ENCODE measurements at places on chromosomes 4 and X.

DNA sequence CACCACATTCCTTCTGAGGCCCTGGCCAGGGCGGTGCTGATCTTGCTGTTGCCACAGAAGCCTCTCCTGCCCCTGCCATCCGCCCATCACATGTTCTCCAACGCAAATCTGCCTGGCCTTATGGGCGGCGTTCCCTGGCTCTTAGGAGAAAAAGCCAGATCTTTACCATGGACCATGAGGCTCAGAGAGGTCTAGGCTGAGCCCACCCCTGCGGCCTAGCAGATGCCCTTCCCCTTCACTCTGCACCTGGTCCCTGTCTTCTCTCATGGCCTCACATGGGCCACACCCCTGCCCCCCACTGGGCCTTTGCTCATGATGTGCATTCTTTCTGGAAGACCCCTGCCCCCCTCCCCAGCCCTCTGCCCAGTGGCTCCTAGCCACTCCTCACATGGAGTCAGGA lies 78.5 kb downstream of the CRMP1 start:
- DNase-seq: no peak

DNA sequence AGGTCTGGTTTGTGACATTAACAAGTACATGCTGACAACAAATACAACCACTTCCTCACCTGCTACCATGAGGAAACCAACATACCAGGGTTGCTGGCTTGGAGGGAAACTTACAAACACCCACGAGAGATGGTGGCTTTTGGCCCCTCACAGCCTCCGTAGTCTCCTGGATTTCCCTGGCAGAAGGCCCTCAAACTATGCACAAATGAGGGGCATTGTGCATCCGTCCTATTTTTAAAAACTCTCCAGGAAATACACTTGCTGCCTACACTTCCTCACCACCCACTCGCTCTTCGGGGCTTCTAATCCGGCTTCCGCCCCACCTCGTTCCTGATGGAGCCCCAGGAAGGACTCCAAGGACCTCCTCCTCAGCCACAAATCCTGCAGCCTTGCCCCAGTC lies 355.0 kb upstream of the GATB start:
- peak; percentile 40 for DNase-seq

DNA sequence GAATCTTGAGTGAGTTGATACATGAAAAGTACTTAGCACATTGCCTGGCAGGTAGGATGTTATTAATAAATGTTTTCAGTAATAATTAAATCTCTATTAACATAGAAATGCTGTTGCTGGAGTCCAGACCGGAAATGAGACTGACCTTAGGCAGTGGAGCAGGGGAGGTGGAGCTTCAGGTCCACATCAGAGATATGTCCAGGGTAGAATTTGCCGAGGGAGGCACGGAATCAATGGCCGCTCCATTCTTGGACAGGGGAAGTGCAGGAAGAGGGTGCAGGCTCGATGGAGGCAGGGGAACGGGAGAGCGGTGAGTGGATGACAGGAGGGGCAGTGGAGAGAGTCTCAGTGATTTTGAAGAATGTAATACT lies 107.3 kb downstream of the GATB start:
- no peak for DNase-seq

- no peak for DNase-seq
These were observed 20.5 kb upstream of the BEND4 start for GRCh38 chr4:42172921-42173320.

DNA sequence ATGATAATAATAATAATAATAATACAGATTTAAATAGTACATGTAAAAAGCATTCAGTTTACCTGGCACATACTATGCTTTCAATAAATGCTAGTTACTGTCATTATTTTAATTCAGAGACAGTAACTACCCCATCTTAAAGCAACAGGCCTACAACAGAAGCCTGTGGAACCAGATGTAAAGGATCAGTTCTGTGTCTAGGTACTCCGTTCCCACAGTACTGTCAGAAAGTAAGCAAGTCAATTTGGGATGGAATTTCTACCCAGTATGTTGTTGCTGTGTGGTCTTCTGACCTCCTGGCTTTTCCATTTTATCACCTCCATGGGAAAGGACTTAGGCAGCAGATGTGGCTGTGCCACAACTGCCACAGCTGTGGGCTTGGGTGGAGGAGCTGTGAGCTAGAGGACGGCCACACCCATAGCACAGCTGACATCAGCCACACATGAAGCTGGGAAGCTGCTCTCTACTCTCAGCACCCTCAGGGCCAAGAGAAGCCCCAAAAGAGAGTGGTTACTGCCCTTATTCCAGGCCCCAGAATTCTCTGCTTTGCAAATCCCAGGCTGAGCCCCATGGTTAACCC lies 102.8 kb downstream of the CBR4 start:
- no peak for DNase-seq

DNA sequence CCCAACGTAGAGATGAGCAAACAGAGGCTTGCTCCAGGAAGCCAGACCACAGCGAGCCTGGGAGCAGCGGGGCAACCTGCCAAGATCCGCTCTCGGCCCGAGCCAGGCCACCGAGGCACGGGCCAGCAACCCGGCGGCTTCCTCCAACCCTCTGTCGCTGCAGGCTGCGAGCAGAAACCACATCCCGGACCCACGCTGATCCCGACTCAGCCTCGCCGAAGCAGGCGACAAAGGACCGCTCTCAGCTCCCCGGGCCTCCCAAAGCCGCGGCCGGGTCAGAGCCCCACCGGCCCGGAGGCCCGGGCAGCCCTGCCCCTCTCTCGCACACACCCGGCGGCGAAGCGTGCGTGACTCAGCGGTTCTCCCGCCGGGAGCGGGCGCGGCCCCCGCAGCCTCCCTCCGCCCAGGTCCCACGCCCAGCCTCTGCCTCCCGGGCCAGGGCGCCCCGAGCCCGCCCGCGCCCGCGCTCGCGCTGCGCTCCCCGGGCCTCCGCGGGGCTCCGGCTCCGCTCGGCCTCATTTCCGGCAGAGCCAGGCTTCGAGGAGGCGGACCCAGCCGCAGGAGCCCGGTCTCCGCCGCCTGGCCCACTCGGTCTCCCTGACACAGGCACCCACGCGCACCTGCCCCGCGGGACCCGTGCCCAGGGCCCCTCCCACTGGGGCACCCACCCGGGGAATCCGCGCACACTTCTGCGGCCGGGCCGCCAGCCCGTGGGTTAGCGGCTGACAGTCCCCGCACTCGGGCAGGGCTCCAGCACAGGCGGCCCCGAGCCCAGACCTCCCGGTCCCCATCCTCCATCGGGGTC lies 1.7 kb downstream of the PPP2R2C start:
- no peak for DNase-seq

GRCh38 chrX:26918631-26919030 lies 544.5 kb downstream of the PPP4R3C start:
- no peak for DNase-seq

DNA sequence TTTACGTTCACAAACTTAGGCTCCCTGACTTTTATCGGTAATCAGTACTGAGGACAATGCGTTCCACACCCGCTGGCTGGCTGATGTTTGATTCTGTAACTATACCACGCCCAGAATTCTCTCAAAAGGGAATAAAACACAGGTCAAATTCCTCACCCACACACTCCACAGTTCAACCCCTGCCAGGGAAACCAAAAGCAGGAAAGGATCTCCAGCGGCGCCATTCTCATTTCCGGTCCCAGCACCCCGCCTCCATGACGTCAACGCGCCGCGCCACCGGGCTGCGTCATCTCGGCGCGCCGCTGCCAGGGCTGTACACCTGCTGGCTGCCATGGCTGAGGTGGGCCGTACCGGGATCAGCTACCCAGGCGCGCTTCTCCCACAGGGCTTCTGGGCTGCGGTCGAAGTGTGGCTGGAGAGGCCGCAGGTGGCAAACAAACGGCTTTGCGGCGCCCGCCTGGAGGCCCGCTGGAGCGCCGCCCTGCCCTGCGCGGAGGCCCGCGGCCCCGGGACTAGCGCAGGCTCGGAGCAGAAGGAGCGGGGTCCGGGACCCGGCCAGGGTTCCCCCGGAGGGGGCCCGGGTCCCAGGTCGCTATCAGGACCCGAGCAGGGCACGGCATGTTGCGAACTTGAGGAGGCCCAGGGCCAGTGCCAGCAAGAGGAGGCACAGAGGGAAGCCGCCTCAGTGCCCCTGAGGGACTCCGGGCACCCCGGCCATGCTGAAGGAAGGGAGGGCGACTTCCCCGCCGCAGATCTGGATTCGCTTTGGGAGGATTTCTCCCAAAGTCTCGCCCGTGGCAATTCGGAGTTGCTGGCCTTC lies at the start of the genes ACOX3 and TRMT44:
ACOX3 (minus strand) TSS at position 232 of the 820 bp plus-strand sequence. CDS start 24,202 bp downstream, outside the sequence.
TRMT44 (plus strand) TSS at position 286 of the 820 bp plus-strand sequence; CDS start at position 332, 46 bp downstream.
- peak; percentile 91 for DNase-seq

GRCh38 chrX:37825215-37825842 lies 22.0 kb downstream of the DYNLT3 start:
- DNase-seq: peak; percentile 17

DNA sequence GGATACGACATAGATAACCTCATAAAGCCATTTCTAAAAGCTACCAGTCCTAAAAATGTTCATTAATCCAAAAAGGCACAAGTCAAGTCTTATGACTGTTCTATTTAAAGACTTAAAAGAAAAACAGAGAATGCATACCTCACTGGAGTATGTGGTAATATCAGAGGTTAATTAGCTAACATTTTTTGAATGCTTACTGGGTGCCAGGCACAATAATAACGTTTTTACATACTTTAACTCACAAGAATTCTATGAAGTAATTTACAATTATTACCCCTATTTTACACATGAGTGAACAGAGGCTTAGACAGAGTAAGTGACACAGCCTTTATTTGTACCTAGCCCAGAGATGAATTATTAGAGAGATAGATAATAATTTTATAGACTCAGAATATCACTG lies 207.5 kb downstream of the PDGFC start:
- no peak for DNase-seq

DNA sequence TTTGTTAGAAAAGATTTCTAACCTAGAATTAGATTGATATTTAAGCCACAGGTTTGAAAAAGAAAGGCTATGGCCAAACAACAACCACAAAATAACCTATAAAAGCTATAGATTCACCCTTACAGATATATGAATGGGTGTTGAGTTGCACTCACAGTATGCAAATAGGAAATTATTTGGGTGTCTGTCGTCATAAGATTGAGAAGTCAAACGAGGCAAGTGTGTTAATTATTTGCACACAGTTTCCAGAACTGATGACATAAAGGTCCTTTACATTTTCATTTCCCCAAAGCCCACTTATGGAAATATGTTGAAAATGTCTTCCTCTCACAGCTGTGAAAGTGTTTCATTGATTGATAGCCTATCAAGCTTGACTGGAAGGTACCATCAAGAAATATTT lies 101.2 kb upstream of the CXCL13 start:
- no peak for DNase-seq

GRCh38 chr4:150332086-150332485 lies 249.9 kb upstream of the MAB21L2 start:
- no peak for DNase-seq

GRCh38 chrX:154655786-154656185 lies 2.4 kb upstream of the CTAG2 start:
- DNase-seq: no peak

GRCh38 chr4:184148738-184149637 lies 68.7 kb downstream of the ENPP6 start:
- DNase-seq: no peak

GRCh38 chr4:147542229-147542990 lies 61.5 kb downstream of the EDNRA start:
- DNase-seq: no peak

DNA sequence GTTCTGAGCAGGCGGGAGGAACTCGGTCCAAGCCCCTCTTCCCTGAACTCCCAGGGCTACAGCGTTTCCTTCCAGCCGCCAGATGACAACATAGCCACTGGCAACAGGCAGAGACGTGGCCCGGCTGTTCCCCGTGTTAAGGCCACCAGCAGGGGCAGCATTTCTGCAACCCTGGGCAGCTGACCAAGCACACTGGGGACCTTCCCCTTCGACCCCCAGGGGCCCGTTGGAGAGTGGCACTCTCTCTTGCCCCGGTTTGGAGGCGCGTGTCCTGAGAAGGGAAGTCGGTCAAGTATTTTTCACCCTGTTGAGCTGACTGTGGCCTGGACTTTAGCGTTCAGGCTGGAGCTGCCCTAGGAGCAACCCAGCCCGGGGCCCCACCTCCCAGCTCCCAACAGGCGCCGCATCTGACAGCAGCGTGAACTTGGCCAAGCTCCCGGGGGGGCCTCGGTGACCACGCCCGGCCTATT lies 37.6 kb downstream of the ZBTB49 start:
- DNase-seq: peak; percentile 30

DNA sequence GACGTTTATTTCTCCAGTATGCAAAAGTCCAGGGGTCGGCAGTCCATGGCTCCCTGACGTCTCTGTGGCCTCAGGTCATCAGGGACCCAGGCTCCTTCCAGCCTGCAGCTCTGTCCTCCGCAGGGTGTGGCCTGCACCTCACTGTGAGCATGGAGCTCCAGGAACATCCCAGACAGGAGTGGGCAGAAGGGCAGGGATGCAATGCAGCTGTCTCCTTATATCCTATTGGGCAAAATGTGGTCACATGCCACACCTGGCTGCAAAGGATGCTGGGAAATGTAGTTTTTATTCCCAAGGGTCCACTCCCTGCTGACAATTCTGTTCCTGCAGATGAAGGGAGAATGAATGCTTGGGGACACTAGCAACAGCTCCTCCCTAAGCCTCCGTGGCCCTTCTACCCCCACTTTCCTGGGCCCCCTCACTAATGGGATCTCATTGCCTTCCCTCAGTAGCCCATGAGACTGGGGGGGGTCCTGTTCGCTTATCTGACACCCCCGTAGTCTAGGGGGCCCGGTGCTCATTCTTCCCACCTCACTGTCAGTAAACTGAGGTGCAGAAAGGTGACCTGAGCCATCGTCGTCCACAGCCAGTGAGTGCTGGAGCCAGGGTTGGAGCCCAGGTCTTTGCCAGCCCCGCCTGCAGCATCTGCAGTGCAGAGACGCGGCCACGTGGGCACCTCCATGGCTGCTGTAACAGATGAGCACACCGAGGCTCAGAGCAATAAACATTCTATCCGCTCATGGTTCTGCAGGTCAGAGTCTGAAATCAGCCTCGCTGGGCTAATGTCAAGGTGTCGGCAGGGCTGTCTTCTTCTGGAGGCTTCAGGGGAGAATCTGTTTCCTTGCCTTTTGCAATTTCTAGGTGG lies 5.9 kb upstream of the GRPEL1 start:
- DNase-seq: peak; percentile 54

GRCh38 chr4:174423257-174423944 lies 98.9 kb downstream of the HPGD start:
- DNase-seq: no peak

DNA sequence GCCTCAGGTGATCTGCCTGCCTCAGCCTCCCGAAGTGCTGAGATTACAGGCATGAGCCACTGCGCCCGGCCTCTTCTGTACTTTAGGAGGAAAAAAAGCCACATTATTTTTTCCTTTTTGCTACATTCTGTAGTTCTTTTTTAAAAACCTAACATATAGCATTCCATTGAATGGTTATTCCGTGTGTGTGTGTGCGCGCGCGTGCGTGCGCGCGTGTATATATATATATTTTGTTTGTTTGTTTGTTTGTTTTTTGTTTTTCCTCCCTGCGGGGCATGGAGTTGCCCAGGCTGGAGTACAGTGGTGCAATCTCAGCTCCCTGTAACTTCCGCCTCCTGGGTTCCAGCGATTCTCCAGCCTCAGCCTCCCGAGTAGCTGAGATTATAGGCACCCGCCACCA lies 59.5 kb downstream of the ARHGAP10 start:
- DNase-seq: no peak

- DNase-seq: no peak
These were observed 145.6 kb upstream of the FAT4 start for GRCh38 chr4:125169192-125169591.

Data from GM10248 (cell line).